Activated CD8-positive, alpha-beta memory T cell treated with anti-CD3 and anti-CD28 coated beads for 1 hour (primary cell): ENCODE measurements at places on chromosomes 7 and 10.

- DNase-seq, result no peak
Observed at GRCh38 chr7:46369933-46370654, 449.0 kb upstream of the IGFBP3 start.

DNA sequence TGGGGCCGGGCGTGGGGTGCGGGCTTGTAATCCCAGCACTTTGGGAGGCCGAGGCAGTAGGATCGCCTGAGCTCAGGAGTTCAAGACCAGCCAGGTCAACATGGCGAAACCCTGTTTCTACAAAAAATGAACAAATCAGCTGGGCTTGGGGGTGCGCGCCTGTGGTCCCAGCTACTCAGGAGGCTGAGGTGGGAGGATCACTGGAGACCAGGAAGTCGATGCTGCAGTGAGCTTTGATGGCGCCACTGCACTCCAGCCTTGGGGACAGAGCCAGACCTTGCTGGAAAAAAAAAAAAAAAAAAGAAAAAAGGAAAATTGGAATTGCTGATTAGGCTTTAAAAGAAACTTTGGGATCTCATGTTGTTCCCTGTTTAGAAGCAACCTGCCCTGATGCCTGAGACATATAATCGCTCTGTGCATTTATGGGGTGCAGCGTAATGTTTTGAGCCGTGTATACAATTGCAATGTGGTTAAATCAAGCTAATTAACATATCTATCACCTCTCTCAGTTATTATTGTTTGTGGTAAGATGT lies 851 bp downstream of the AKR1E2 start:
- no peak for DNase-seq

DNA sequence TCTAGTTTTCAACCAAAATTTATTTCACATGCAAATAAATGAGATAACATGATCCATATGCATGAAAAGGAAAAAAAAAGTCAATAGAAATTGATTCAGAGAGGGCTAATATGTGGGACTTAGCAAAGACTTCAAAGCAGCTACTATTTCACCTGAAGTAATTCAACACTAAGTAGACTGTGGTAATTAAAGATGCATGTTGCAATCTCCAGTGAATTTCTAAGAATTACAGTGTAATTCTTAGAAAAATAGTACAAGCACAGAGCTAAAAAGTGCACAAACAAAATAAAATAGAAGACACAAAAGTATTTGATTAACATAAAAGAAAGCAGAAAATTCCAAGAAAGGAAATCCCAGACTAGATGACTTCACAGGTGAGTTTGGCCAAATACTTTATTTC lies 25.7 kb downstream of the GPR22 start:
- DNase-seq, result no peak

DNA sequence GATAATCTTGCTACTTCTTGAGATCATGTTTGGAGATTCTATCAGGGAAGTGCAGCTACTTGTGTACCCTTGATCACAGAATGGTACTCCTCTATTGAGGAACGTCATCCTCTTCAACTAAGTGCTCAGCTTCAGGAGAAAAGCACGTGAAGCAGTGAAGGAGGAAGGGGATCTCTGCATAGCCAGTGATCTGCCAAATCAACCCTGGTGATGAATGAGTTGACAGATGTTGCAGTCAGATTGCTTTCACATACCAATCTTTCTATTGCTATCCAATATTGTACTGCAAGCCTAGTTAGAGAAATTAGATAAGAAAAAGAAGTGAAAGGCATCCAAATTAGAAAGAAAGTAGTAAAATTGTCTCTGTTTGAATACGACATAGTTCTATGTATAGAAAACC lies 309.4 kb downstream of the TWIST1 start:
- DNase-seq, result no peak

DNA sequence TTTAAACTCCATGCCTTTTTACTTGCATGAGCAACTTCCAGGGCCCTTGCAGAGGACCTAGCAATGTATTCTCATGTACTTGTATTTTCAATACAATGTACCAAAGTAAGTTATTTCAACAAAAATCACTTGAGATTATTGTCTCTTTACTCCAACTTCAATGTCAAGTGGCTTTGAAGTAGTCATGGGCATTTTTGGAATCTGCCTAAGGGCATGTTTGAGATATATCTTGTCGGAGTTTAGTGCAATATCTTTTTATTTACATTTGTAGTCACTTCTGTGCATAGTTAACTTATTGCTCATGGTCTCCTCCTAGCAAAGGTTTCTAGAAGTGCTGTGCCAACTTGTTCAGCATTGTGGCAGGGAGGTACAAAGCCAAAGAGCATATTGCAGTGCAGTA lies 508.7 kb upstream of the SEMA3D start:
- no peak for DNase-seq

GRCh38 chr10:35185260-35186034 lies 58.8 kb downstream of the CREM start:
- no peak for DNase-seq

- no peak for DNase-seq
Observed at GRCh38 chr7:96080027-96080426, 241.9 kb downstream of the SLC25A13 start.

- no peak for DNase-seq
Observed at GRCh38 chr10:18185621-18186020, 45.4 kb downstream of the CACNB2 start.

- no peak for DNase-seq
Observed at GRCh38 chr10:650886-651615, 38.4 kb downstream of the DIP2C start.

- DNase-seq, result no peak
Observed at GRCh38 chr10:119807960-119808697, 64.5 kb downstream of the MCMBP start.

DNA sequence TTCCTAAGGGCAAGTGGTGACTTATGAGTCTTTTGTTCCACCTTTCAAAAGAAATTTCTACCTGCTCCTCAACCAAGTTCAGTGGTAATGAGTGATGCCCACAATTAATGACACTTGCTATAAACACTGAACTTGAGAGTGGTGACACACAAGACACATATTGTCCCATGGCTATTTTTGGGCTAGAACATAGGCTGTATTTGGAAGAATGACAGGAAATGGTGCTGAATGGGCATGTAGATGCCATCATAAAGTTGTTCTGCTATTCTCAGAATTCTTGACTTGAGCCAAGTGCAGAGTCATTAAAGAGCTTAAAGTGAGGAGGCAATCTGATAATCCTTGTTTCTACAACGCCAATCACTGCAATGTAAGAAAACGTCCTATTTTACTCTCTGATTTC lies 313.3 kb downstream of the AGMO start:
- DNase-seq, result no peak

- DNase-seq, result no peak
Observed at GRCh38 chr7:80977751-80978150, 58.9 kb upstream of the SEMA3C start.

DNA sequence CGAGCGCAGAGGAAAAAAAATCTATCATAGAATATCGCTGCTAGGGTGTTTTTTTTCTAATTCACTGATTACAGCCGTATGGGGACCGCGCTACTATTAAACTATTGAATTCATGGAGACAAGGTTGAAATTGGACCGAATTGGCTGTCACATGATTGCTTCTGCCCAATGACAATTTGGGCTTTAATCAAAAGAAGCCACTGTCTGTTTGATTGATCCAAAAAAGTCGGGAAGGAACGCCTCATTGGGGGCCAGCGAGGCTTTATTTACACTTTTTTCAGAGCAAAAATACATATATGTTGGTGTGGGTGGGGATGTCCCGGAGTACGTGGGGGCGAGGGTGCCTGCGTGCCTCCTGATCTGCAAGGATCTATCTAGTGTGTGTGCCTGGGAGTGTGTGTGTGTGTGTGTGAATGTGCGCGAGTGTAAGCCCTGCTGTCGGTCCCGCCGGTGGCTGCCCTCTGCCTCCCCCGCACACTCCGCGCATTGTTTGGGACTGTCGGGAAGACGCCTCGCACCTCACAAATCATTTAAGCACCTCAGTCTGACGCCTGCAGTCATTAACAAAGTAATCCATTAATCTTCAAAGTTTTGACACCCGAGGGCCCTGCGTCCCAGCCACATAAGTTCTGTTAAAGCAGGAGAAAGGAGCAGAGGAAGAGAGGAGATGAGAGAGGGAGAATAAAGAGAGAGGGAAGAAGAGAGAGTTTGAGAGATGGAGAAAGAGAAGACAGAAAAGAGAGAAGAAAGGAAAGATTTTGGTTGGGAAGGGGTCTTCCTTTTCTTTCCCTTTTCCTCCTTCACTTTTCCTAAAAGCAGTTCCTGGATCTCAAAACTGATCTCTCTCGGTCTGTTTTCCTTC lies at the start of gene HOXA2:
TSS of gene HOXA2 (minus strand) at position 103 of the 862 bp plus-strand sequence. CDS start 183 bp downstream, outside the sequence.
- DNase-seq, result no peak

GRCh38 chr10:43960135-43960415 lies 311.4 kb upstream of the ZNF32 start:
- no peak for DNase-seq

DNA sequence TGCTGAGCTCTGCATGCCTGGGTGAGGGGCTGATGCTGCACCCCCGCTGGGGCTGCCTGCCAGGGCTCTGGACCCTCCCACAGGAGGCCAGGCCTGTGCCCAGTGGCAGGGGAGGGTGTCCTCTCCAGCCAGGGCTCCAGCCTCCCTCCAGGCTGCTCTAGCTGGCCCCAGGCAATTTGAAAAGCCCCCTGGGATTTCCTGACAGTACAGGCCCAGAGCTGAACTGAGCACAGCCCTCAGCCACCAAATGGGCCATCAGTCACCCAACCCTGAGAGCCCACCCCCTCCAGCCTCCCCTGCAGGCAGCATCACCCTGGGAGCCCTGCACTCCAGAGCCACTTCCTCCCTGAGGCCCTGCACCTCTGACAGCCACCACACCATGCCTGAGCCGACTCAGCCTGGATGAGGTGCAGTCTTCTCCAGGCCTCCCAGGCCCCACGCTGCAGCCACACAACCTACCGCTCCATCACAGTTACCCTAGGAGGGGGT lies 101.8 kb upstream of the RET start:
- DNase-seq, result no peak

DNA sequence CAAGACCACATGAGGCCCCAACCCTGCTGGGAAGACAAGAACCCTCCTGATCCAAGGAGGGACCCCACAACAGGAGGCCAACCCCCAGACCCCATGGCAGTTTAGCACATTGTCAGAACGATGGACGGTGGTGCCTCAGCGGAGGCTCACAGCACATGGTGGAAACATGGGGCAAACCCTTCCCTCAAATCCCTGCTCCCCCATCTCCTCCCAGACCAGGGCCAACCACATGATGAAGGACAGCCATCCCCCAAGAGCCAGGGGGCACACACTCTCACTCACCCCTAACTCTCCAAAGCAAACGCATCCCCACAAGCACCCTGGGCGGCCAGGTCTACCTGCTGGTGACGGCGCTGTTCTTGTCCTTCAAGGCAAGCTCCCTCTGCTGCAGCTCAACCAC lies 83.9 kb downstream of the MAD1L1 start:
- DNase-seq, result no peak

DNA sequence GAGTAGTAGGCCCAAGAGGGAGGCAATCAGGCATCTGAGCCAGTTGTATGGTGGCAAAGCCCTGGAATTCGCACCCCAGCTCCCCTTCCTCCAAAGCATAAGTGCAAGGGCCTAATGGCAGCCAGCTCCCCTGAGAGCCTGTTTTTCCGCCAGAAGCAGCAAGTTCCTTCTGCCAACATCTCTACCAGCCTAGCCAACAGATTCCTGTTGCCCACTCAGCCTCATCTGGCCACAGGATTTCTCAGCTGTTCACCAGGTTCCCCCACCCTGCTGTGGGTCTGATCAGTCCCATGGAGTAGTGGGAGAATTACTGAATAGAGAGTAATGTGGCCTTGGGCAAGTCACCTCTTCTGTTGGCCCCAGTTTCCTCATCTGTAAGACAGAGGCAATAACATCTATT lies 186.2 kb upstream of the PDE1C start:
- DNase-seq, result no peak

DNA sequence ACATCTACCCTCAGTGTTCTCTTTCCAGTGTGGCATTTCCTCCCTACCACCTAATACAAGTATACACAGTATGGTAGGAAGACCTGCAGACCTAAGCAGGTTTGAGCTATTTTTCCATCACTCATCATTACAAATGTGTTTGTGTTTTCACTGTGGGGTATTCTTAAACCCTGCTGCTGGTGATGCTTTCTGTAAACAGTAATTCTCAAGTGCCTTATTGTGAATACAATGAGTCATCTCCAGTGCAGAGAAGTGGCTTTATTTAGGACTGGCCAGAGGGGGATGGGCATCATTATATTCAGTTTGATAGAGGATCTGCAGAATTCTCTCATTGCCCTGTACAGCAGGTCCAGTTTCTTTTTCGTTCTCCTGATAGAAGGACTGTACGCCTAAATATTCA lies 63.7 kb downstream of the GRM8 start:
- DNase-seq, result no peak

DNA sequence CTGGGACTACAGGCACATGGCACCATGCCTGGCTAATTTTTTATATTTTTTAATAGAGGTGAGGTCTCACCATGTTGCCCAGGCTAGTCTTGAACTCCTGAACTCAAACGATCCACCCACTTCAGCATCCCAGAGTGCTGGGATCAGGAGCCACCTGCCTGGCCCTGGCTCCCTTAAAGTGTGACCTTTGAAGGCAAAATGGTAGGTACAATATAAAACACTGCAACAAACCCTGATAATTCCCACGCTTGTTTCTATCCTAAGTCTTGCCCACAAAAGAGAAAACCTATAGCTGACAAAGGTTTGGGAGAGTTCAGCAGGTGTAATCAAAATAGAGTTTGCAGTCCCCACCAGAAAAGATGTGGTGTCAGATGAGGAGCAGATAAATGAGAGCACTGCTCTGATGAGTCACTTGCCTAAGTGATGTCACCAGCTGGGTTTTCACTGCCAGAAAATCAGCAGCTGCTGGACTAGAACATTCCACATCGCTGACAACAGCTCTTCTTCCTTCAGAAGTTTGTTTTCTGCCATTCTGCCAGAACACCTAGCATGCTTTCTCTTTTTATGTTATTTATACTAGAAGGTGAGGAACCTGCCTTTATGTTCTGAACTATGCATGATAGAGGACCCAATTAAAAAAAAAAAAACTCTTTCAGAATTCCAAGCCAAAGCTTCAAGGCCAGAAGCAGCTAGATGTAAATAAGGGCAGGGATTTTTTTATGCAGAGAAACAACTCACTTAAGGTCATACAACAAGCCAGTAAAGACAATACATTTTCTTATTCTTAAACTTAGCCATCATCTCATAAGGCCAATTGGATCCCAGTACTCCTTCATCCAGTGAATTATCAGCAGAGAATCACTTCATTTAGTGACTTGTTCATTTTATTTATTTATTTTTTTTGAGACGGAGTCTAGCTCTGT lies 18.0 kb downstream of the PURB start:
- DNase-seq, result no peak

GRCh38 chr7:20661884-20662283 lies 46.4 kb downstream of the ABCB5 start:
- DNase-seq, result no peak

DNA sequence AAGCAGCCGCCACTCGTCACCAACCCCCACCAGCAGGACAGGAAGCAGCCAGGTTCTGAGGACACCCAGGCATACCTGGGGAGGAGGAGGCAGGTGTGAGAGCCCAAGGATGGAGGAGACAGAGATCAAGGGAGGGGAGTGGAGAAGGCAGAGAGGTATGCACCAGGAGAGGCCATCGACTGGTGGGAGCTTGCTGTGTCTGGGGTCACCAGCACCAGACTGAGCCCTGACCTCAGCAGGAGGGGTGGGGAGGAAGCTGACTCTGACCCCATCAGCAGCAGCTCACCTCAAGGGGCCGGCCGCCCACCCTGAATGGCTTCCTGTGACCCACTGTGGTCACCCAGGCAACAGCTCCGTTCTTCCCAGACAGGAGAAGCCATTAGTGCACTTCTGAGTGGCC lies 7.8 kb downstream of the VIPR2 start:
- no peak for DNase-seq
